ENCODE measurements at places on chromosomes 7 and 10.

- no peak for DNase-seq
Observed at GRCh38 chr10:132452216-132452650, 55.2 kb downstream of the PWWP2B start.

DNA sequence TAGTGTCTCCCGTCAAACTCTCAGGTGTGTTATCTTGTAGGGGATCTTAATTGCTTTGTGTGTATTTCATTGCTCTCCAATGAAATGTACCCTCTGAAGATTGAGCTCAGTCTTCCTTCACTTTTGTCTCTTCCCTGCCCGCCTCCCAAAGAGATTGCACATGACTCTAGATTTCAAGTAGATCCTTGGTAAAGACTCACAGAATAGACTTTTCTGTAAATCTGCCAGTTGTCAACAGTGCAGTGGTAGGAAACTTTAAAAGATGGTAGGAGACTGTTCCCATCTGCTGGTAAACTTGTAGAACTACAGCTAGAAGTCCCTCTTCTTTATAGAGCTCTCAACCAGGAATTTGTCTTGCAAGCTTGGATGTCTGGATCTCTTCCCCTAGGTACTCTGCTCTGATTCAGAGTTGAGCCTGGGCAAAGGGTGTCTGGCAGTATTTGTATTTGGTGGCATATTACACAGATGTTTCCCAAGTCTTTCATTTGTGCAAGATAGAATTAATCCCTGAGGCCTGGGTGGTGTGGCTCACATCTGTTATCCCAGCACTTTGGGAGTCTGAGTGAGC lies 9.6 kb downstream of the CCL26 start:
- DNase-seq: no peak

DNA sequence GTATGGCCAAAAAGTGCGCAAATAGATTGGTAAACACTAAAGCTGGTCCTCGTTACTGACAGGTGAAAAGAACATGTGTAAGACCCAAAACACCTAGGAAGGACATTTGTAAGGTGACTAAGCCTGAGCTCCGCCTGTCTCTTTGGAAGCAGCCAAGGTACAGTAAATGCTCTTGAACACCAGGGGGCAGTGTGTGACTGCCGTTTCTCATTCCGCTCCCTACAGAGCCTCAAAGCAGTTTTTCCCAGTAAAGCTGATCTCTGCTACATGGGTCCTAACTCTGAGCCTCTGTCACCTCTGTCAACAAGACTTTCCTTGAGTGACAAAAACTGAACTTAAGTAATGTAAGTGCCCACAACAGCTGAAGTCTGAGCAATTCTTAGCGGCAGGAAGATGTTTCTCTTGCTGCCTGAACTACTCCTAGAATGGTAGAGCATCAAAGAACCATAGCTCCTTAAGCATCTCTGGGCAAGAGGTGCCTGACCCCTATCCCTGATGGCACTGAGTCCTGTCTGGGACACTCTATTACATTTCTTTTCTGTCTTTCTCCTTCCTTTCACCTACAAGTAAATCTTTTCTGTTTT lies 238.0 kb upstream of the INHBA start:
- DNase-seq: peak; percentile 37

GRCh38 chr7:137772316-137772715 lies 74.5 kb downstream of the DGKI start:
- DNase-seq: no peak

DNA sequence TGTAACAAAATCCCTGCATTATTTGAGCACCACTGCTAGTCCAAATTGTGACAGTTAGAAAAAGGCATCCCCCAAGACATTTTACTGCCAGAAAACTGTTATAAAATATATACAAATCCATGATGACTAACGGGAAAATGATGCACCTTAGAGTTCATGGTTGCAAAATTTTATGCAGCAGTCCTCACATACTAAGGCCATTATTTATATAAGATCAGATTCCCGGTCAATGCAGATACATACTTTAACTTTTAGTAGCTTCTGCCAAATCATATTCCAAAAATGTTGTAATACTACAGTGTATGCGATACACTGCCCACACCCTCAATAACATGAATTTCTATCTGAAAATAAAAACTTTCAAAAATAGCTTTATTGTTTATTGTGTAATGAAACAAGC lies 239.9 kb upstream of the ZNF32 start:
- no peak for DNase-seq

- DNase-seq: no peak
Observed at GRCh38 chr7:117076426-117076943, 123.2 kb downstream of the ST7 start.

Measured in stimulated activated CD4-positive, alpha-beta T cell treated with anti-CD3 and anti-CD28 coated beads, Interleukin-12 subunit alpha, Interleukin-12 subunit beta, amount 100 ng/mL, for 24 hours (primary cell).